Foreskin keratinocyte (primary cell): ENCODE measurements at places on chromosomes 1 and 21. TPM values are rescaled to one million over a fixed set of nuclear protein-coding genes. Genes with fewer than 3 reads are reported as not detected.

GRCh38 chr1:193674292-193674944 lies 488.0 kb upstream of the B3GALT2 start:
- no peak for DNase-seq

- DNase-seq: no peak
Observed at GRCh38 chr1:25091658-25092057, 140.6 kb downstream of the SYF2 start.

DNA sequence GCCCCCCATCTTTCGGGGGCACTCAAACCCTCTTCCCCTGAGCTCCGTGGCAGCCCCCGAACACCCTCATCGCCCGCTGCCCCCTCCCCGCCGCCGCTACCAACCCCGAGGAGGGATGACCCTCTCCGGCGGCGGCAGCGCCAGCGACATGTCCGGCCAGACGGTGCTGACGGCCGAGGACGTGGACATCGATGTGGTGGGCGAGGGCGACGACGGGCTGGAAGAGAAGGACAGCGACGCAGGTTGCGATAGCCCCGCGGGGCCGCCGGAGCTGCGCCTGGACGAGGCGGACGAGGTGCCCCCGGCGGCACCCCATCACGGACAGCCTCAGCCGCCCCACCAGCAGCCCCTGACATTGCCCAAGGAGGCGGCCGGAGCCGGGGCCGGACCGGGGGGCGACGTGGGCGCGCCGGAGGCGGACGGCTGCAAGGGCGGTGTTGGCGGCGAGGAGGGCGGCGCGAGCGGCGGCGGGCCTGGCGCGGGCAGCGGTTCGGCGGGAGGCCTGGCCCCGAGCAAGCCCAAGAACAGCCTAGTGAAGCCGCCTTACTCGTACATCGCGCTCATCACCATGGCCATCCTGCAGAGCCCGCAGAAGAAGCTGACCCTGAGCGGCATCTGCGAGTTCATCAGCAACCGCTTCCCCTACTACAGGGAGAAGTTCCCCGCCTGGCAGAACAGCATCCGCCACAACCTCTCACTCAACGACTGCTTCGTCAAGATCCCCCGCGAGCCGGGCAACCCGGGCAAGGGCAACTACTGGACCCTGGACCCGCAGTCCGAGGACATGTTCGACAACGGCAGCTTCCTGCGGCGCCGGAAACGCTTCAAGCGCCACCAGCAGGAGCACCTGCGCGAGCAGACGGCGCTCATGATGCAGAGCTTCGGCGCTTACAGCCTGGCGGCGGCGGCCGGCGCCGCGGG lies 837 bp downstream of the FOXD3 start:
- DNase-seq: no peak

DNA sequence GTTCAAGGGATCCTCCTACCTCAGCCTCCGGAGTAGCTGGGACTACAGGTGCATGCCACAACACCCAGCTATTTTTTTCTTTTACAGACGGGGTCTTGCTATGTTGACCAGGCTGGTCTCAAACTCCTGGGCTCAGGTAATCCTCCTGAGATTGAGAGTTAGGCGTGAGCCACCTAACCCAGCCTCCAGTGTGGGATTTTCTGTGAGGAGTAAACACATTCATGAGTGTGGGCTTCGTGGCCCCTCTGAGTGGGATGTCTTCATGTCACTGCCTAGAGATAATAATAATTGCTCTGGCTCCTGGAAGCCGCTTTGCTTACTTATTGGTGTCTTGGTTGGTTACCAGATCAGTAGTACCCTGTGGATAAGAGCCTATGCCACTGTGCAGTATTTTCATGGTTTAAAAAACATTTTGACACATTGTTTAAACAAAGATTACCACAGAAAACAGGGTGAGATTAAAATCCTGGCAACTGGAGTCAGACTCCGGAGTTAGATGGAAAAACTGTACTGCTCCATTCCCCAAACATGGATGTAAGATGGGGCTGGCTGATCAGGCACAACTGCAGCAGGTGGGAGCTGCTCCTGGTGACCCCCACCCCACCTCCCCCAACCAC lies 159.1 kb upstream of the RAB4A start:
- no peak for DNase-seq

GRCh38 chr1:168656485-168656884 lies 72.5 kb downstream of the DPT start:
- no peak for DNase-seq

DNA sequence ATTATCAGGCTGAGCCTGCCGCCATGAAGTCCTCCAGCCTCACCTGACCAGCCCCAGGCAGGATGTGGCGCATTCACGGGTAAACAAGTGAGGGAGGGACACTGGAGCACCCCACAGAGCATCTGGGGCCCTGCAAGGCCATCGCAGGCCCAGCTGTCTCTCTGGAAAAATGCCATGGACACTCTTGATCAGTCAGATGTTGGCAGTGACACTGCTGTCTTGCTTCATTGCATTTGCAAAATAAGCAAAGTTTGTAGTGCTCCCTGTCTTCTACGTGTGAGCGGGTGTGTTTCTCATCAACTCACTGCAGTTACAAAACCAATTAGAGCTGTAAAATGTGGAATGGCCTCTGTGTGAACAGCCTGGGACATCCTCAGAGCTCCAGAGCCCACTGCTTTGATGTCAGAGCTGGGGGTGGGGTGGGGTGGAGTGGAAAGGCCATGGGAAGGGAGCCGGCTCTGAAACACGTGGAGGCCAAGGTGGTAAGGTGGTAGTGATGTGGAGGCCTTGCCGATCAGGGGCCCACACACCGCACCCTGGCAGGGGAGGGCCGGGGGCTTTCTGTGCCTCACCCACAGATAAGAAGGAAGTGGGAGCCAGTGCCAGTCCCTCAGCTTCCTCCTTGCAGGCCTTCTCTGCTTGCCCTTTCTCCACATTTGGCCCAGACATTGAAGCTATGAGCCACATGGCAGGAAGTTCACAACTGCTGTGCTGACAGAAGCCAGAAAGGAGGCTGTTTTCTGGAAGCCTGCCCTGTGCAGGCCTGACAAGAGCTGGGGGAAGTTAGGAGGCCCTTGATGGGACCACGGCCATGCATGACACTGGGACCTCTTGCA lies 254.9 kb downstream of the RHOU start:
- DNase-seq: no peak

DNA sequence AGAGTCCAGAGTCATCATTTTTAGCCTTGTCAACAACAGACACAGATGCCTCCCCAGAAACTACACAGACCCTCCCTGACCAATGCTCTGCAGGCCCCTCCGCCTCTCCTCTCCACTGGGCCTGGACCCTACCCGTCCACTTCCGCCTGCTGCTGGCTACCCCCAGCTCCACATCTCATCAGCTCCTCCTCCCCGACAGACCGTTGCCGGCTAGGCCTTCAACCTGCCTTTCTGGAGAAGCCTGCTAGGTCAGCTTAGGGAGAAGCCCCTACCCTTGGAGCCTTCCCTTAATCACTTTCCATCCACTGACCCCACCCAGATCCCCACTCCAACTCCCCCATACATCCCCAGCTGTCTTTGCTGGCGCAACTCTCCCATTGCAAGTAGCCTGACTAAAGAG lies 1.4 kb downstream of the TRIM17 start:
- no peak for DNase-seq

- DNase-seq: no peak
Observed at GRCh38 chr1:18190598-18190997, 83.0 kb downstream of the IGSF21 start.

DNA sequence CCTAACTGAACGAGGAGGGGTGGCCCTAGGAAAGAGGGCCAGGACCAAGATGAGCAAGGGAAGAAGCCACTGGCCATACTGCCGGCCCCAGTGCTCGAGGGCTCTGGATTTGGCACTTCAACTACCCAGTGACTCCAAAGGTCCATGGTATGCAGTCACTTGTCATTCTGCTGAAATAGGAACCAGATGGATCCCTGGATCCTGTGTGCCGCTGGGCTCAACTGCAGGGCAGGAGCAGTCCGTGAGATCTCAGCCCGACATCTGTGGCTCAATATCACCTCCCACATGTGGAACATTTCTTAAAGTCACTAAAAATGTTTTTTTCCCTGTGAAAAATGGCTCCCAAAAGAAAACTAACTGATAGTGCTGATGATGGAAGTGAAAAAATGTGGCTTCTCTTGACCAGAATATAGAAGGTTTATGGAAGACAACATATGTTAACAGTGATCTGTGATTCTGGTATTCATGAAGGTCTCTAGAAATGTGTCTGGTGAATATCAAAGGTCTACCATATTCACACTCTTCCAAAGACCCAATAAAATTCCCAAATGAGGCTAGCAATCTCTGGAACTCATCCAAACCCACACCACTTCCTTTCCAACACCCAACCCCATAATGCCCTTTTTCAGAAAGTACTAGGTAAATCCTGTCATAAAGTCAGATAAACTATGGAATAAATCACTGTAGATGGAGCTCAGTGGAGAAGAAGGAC lies 24.1 kb downstream of the PAFAH2 start:
- DNase-seq: no peak

DNA sequence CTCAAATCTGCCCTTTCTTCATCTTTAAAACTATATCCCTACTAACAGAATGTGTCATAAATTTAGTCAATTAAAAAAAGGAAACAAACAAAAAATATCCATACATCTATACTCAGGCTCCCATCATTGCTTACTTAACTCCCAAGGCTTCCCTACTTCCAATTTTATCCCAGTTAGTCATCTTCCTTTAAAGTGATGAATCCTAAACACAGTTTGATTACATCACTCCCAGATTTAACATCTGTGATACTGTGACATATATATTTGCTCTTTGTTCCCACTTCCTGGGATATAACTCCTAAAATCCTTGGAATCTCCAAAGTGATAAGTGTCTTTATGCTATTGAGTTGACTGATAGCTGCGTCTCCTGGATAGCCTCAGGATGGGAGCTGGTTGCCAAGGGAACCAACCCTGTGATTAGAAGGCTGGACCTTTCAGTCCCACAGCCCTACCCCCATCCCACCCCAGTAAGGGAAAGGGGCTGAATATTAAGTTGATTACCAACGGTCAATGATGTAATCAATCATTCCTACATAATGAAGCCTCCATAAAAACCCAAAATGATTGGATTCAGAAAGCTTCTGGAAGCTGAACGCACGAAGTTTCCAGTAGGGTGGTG lies 21.6 kb downstream of the GLMN start:
- no peak for DNase-seq

DNA sequence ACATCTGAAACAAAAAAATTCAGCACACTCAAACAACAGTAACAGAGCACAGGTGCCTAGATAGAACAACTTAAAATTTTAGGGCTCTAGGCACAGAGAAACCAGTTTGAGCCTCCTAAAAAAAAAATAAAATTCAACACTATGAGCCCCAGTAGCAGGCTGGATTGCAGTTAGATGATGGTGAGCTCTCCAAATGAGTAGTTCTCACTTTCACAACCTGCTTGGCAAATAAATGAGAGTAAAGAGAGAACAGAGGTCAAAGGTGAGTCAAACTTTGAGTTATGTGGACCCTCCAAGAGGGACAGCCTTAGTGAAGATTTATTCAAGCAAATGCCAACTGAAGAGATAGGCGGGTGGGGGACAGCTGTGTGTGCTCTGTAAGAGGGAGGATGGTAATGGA lies 3.6 kb downstream of the BEND5 start:
- no peak for DNase-seq

Gene PDC
- not detected in 2 replicates for total RNA-seq

Gene SPATA21
- not detected in 2 replicates for total RNA-seq

Gene S100A16
- total RNA-seq: 1,000 and 1,238 TPM in 2 replicates

Gene TRIM17
- 0.68 and 0.81 TPM in 2 replicates for total RNA-seq
